ENCODE measurements at places on chromosomes 6 and 20.

DNA sequence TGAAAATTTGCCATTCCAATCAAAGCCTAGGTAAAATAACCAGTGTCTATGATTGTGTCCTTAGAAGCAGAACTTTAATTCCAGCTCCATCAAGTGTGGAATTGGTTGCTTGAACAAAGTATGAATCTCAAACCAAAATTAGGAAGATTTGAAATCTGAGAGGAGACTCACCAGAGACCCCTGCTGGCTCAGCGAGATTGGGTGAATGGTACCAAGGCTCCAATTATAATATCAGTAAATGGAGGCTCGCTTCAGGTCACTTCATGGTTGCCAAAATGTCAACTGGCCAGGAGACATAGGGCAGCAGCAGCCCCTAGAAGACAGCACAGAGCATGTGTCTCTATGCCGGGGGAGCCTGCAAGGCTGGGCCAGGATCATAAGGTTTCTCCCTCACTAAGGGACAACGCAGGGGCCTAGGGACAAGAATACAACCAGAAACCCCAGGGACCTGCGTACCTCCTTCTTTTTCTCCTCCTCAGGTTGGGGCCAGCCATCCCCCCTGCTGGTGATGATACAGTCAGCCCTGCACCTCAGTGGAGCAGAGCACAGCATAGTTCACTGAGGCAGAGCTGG is 14.0 kb downstream of the RBL1 start:
- DNase-seq: no peak

DNA sequence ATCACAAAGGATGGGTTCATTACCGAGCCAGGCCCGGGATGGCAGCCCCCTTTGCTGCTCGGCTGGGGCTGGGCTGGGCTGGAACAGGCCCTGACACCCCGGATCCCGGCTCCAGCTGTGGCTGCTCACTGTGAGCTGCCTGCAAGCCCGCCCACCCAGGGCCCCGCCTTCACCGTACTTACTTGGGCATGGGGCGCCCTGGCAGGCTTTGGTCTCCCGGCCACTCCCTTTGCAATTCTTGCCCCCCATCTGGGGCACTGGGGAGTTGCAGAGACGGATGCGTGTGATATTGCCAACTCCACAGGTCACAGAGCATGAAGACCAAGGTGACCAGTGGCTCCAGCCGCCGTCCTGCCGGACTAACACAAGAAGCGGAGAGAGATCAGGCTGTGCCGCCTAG is 16.7 kb downstream of the THBS2 start:
- no peak for DNase-seq

DNA sequence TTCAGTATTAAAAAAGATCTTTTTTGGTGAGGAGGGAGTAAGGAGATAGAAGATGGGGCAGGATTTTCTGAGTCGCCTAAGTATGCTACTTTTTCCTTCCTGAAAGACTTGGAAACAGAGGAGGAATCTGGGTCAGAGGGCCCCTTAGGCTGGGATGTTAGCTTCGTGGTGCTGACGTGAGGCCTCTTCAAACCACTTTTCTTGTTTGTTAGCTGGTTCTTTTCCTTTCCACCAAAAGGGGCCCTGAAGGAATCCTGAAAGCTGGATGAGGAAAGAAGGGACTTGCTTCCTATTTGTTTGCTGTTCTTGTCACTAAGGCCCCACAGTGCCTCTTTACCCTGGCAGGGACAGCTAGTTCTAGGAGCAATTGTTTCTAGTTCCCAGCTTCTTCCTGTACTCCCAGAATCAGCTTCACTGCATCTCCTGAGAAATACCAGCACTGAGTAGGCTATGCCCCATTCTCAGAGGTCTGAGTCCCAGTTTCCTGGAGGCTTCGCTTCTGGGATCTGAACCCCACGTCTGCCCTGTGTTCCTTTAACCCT is 2.2 kb upstream of the IL20RA start:
- DNase-seq: no peak

GRCh38 chr6:43509142-43509983 is 783 bp downstream of the LRRC73 start:
- DNase-seq: no peak

DNA sequence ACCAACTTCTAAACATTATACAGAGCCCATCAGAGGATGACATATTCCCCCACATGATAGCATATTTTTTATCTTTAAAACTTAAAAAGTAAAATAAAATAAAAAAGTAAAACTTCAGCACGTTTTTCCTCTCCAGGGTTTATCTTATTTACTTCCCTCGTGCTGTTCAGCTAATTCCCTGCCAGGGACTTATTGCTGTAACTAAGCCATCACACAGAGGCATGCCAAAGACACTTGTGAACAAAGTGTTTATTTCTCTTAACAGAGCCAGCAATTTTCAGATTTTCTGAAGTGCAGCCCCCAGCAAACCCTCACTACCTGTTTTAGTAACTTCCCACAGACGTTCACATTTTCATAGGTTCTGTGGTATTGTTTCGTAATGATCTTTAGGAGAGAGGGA is 293.8 kb downstream of the ZNF217 start:
- DNase-seq: no peak

GRCh38 chr6:168120390-168121302 is 41.6 kb upstream of the FRMD1 start:
- no peak for DNase-seq

DNA sequence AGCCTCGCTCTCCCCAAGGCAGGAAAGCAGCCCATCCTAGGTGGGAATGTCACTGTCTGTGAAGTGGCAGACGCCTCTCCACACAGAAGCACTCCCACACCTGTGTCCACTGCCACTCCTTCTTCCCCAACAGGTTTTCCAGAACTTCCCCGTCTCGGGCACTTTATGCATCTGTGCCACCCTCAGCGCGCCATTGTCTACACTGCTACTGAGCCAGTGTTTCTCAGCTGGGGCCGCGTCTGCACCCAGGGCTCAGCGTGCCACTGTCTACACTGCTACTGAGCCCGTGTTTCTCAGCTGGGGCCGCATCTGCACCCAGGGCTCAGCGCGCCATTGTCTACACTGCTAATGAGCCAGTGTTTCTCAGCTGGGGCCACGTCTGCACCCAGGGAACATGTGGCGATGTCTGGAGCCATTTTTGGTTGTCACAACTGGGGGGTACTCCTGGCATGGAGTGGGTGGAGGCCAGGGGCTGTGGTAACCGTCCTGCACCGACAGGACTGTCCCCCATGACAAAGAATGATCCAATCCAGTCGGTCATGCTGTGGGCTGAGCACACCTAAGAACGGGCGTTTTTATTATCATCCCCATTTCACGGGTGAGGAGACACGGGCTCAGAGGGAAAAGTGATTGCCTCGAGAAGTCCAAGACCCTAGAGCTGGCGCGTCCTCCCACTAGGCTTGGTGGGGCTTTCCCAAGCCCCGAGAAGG is 41.7 kb upstream of the ZBP1 start:
- no peak for DNase-seq

GRCh38 chr6:37947468-37947867 is 127.9 kb downstream of the ZFAND3 start:
- DNase-seq: no peak

- DNase-seq: no peak
Measured at GRCh38 chr6:147528511-147529145, 20.1 kb downstream of the SAMD5 start.

GRCh38 chr20:45061244-45061643 is 39.7 kb downstream of the KCNS1 start:
- peak; percentile 42 for DNase-seq

- DNase-seq: no peak
Measured at GRCh38 chr6:39140556-39141167, 25.7 kb upstream of the SAYSD1 start.

DNA sequence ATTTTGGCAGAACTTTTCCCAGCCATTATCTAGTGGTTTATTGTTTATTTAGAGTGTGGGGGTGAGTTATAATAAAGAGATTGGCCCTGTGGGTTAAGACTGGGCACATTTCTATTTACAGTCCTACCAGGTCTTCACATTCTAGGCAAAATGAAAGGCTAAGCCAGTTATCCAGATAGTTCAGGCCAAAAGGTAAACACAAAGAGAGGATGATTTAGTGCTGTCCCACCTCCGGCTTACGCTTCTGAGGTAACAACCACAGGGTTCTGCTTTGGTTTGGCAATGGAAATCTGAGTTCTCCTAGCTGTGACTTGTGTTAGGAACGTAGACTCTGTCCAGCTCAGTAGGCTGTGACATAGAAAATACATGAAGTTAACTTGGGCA is 50.3 kb upstream of the PTPRK start:
- DNase-seq: no peak

DNA sequence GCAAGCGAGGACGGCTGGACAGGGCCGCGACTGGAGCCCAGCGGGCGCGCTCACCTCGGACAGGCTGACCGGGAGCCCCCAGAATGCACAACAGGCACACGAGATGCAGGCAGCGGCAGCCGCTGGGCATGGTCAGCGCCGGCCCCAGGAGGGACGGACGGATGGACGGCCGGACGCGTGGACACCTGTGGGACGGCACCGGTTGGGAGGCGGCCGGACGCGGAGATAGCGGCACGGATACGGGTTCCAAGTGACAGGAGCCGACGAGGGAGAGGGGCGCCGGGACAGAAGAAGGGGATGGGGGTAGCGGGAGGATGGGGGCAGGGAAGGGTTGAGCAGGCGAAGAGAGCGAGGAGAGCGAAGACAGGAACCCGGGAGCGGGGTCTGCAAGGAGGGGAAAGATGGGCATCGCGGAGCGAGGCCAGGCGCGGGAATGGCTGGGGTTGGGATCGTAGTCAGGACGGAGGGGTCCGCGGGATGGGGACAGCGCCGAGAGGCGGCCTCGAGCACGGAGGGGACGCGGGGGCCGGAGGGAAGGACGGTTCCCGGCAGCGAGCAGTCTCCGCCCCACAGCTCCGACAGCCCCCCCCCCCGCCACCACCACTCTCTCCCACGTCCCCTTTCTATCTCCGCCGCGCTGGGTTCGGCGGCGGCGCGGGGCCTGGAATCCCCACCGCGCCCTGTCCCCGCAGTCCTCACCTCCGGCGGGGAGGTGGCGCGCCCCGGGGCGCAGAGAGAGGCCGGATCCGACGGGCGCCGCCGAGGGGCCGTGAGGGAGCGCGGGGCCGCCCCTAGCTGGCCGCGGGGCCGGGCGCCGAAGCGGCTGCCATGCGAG is 435 bp downstream of the DLK2 start:
- DNase-seq: peak; percentile 87

GRCh38 chr6:44219053-44219814 is 2.5 kb downstream of the MYMX start:
- DNase-seq: no peak

DNA sequence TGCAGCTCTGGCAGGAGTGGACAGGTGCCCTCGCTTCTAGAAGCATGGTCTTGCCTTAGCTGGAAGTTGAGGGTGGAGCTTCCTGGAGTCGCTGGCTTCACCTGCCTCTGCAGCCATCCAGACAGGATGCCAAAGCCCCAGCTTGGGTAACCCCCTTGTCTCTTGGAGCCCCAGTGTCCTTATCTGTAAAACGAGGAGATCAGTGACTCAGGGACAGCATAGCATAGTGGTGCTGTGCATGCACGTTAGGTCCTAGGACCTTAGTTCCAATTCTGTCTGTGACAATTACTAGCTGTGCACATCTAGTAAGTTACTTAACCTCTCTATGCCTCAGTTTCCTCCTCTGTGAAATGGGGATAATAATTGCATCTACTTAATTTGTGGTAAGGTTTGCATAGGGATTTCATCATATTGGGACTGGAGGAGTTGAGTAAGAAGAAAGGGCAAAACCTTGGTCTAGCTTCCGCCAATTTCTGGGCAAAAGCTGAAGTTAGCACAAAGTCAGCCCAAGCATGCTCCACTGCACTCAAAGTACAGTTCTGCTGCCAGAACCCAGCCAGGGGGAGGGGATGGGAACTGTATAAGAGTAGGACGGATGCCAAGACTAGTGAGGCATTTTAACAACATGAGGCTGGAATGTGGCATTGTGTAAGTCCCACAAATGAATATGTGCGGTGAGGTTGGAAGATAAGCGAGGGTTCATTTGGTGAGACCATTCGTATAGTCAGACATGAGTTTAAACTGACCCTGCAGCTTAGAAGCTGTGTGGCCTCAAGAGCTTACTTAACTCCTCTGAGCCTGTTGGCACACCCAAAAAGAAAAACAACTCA is 24.5 kb downstream of the TOX2 start:
- no peak for DNase-seq

DNA sequence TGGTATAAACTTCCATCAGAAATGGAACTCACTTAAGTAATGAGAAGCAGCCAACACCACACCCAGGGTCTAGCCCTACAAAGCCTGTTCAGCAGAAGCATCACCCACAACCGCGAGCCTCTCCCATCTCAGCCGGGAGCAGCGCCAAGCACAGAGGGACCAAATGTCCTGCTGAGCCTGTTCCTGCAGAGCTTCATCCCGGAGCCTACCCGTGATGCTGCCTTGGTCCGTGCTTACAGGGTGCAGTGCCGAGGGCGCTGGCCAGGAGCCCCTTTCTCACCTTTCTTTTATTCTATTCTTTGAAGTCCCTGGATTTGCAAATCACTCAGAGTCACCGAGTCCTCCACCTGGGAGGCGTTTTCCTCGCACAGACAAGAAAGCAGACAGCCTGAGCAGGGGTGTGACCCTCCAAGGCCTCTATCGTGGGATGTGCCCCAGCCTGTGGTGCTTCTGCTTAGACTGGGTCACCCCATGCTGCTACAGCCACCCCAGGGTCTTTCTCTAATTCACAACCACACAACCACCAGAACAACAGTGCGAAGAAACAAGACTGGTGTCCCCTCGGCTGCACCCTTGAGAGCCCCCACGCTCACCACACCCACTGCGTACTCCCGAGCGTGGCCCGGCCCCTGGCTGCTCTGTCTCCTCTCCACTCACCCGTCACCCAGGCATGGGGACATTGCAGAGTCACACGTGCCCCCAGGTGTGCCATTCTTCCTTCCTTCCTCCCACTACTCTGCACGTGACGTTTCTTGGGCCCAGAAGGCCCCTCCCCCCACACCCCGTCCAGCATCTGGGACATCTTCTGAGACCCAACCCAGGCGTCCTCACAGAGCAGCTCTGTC is 92.2 kb upstream of the MPC1 start:
- no peak for DNase-seq
